HuH-7 (cell line): ENCODE measurements at places on chromosomes 11 and 22.

DNA sequence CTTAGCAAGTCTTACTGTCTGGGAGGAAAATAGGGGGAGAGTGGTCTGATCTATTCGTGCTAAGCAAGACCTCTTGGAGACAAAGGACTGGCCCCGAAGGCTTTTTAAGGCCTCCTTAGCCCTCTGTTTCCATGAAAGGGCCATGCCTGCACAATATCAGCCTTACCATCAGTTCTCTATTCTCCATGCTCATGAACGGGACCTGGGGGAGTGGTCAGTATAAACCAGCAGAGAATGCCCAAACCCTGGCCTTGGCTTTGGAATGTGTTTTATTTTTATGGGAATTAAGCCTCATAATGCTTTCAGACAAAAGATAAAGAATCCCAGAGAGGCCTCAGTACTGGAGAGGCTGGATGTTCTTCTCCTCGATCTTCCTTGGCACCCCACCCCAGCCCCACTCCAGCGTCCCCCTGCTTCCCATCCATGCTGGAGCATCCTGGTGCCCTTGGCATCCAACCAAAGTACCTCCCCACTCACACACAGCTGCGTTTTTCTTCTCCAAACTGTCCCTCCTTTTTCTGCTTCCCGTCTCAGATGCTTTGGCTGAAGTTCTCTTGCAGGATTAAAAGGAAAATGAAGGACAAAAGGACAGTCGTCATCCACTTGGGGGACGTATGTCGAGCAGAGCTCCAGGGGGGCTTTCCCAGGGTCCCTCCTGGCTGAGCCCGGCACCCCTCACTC is 18.6 kb downstream of the FXYD6 start:
- DNase-seq: no peak

- DNase-seq: peak; percentile 26
Measured at GRCh38 chr11:102280245-102280833, 36.9 kb upstream of the BIRC3 start.

DNA sequence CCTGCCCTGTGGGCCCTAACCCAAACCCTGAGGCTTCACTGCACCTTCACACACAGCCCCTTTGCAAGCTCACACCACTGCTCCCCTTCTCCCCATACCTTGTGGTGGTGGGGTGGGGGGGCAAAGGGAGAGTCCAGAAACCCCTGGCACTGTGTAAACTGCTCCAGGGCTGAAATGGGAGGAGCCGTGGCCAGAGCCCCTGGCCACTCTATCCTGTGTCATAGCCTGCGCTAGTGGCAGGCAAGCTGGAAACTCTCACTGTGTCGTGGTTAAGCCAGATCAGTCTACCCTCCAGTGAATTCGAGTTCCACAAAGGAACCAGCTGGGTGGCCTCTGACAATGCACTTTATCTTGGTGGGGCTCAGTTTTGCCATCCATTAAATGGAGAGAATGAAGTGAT is 8.4 kb upstream of the SYT13 start:
- no peak for DNase-seq

- no peak for DNase-seq
Measured at GRCh38 chr22:26359156-26359555, 69.9 kb upstream of the ASPHD2 start.

- no peak for DNase-seq
Measured at GRCh38 chr11:13294771-13295579, 17.4 kb downstream of the BMAL1 start.

DNA sequence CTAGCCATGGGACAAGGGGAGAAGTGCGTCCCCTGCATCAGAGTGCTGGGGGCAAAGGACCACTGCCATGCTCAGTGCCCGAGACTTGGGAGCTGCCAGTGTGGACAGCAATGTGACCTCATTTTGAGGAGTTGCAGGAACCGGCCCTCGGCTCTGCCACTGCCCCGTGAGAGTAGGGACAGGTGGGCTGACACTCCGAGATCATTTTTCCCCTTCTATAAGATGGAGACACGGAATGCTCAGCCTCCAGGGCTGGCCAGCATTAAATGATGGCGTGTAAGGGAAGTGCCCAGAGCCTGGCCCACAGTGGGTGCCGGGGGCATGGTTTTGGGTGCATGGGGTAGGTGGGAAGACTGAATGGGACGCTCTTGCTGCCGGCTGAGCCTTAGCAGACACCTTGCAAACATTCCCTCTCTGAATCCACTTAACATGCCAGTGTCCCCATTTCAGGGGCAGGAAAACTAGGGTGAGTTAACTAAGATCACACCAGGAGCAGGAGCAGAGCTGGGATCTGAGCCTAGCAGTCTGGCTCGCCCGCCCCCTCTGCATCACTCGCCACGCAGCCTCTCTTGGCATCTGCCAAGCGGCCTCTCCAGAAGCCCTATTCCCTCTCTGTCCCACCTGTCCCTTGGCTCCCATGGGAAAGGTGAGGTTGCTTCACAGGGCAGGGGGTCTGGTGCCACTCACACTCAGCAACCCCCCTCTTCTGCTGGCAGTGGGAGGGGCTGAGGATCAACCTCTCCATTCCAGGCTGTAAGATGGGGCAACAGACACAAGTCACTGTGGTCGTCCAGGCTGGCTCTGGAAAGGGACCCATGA is 13.6 kb downstream of the NPTXR start:
- no peak for DNase-seq

GRCh38 chr11:46972343-46972742 is 35.8 kb downstream of the CSTPP1 start:
- DNase-seq: no peak
